ENCODE measurements at places on chromosomes 11 and 22.

DNA sequence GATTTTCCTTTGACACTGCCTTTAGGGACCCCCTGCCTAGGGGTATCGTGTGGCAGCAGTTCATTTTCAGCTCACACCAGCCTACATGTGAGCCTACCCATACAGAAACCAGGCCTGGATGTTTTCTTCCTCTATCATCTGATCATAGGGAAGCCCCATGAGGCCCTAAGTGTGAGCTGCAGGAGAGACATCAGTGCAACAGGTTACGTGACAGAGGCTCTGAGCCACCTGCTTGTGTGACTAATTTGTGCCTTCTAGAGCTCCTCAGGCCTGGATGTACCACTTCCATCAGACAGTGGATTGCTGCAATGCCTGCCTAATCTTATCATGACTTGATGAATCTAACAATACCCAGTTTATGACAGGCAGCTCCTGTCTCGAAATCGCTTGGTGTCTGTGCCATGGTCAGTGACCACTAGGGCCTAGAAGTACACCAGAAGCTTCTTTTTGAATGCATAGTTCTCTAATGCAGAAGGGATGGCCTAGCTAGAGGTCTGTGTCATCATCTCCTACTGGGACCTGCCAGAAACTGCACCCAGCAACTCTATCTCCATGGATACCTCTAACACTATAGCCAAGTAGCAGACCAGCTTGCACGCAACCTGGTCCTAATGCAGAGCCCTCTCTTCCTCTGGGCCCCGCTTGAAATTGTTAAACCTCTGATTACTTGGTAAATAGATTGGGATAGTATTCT lies 109.7 kb upstream of the CLPB start:
- no peak for DNase-seq

- DNase-seq: no peak
Measured at GRCh38 chr11:70247710-70248072, 22.8 kb upstream of the PPFIA1 start.

DNA sequence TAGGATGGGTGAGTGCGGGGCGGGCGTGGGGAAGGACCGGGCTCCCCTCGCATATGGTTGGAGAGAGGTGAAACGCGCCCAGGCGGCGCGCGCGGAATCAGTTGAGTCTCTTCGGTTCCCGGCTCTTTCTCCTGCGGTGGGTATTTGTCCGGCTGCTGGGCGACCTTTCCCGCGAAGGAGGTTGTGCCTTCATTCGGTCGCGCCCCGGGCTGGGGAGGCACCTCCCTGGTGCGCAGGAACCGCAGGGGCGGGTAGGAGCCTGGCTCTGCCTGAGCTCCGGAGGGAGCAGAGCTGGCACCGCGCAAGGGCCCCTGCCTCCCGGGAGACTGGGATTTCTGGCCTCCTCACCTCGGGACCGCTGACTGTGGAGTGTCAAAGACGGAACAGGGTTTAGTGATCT lies 27.5 kb downstream of the SAA4 start:
- no peak for DNase-seq

GRCh38 chr11:94669023-94669422 lies 99.1 kb upstream of the AMOTL1 start:
- DNase-seq: no peak

- no peak for DNase-seq
Measured at GRCh38 chr11:2390091-2390724, 10.3 kb upstream of the TSSC4 start.

GRCh38 chr11:28631148-28631547 lies 523.0 kb downstream of the METTL15 start:
- no peak for DNase-seq

- DNase-seq: no peak
Measured at GRCh38 chr11:130850185-130850944, 65.9 kb downstream of the SNX19 start.

- DNase-seq: no peak
Measured at GRCh38 chr11:111913031-111913861, 712 bp downstream of the HSPB2 start.

- DNase-seq: no peak
Measured at GRCh38 chr11:35614939-35615569, 3.2 kb upstream of the FJX1 start.

DNA sequence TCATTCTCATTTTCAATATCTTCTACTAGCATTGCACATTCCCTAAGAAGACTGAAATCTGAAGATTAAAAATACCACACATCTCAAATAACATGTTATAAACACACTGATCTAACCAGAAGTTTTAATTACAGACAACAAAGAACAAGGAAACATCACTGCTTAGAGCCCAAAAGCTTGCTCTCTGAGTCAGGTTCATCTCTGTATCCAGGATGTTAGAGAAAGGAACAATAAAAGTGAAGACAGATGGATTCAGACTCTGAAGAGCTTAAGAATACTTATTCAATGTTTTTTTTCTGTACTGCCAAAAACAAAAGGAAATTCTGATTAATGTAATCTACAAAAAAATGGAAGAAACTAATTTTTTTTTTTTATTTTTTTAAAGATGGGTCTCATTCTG lies 16.5 kb downstream of the RDX start:
- DNase-seq: no peak

DNA sequence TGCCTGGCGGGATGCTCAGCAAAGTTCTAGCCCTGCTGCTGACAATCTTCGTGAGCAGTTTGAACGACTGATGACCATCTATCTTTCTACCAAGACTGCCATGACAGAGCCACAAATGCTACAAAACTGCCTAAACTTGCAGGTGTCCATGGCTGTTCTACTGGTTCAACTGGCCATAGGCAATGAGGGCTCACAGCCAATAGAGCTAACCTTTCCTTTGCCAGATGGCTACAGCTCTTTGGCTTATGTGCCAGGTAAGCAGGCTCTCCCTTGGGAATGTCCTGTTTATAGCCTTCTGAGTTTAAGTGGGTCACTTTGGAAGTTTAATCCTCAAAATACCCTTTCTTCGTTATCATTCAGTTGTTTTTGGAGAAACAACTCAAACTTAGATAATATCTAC lies 20.1 kb downstream of the UBE4A start:
- no peak for DNase-seq

- no peak for DNase-seq
Measured at GRCh38 chr22:21760640-21761039, 25.0 kb upstream of the YPEL1 start.

DNA sequence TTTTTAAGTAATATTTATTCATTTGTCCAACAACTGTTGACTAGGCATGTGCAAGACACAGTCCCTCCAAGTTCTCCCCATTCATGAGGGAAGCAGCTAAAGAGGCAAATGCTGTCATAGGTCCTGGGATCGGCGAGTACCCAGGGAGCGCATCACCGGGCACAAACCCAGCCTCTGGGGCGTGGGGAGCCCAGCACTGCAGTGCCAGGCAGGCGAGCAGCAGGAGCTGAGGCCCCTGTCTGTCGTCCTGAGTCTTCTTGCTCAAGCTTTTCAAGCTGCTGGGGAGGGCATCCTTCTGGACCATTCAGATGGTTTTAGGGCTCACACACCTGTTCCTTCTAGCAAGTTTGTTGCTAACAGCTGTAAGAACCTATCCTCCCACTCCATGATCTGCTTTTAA lies 62.1 kb downstream of the PPFIA1 start:
- DNase-seq: no peak

DNA sequence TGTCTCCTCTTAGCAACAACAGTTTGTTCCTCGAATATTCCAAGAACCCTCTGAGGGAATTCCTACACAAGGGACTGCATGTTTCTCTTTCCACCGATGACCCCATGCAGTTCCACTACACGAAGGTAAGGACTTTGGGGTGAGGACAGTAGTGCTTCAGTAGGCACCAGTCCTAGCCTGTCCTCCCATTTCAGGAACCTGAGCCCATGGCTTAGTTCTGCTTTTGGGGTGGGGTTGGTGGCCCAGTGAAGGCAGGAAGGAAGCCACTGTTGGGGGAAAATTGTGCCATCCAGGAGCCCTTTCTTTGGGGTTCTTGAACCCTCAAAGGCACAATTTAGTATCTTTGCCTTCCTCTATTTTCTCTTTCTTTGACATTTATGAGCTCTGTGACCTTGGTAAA lies 38.2 kb downstream of the RNF141 start:
- DNase-seq: no peak

DNA sequence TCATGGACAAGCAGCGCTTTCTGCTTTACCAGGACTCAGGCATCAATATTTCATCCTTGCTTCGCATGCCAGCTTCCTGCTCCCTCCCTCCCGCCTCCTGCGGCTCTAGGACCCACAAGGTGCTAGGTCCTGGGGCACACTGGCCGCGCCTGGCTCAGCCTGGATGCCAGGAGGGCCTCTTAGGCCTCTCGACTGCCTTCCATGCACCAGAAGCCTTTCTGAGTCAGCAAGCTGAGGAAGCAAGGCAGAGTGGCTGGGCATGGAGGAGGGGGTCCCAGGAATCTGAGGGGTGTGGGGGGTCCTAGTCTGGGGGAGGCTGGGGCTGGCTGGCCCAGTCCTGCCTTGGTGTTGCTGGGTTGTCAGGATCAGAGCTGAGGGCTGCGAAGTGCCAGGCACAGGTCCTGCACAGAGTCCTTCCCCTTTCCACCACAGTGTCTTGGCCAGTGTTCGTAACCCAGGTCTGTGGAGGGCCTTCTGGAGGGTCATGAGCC lies 61.0 kb upstream of the THY1 start:
- no peak for DNase-seq

DNA sequence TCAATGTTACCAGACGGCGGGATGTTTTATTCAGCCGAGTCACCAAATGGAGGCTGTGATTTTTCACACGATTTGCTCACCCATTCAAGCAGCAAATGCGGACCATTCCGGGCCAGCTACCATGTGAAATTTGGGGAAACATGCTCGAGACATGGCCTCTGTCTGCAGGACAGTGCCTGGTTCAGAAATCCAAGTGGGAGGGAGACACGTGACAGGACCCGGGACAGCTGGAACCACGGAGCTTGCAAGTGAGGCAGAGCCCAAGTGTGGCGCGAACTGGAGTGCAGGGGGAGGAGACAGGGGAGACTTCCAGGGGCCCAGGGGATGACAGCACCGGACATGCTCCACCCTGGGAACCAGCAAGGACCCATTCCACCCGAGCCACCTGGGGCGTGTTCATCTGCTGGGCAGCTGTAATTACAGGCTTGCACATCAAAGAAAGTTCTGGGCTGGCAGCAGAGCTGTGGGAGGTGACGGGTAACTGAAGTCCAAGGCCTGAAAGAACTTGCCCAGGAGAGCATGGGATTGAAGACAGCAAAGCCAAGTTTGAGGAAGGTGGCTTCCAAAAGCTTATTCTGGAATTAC lies 16.5 kb downstream of the CERK start:
- DNase-seq: no peak

GRCh38 chr22:43396934-43397457 lies 14.8 kb upstream of the MPPED1 start:
- no peak for DNase-seq

GRCh38 chr11:130802567-130802966 lies 113.7 kb downstream of the SNX19 start:
- no peak for DNase-seq

- DNase-seq: no peak
Measured at GRCh38 chr11:47233989-47234668, 14.5 kb downstream of the ACP2 start.

- DNase-seq: no peak
Measured at GRCh38 chr11:70608568-70609470, 210.5 kb downstream of the CTTN start.

DNA sequence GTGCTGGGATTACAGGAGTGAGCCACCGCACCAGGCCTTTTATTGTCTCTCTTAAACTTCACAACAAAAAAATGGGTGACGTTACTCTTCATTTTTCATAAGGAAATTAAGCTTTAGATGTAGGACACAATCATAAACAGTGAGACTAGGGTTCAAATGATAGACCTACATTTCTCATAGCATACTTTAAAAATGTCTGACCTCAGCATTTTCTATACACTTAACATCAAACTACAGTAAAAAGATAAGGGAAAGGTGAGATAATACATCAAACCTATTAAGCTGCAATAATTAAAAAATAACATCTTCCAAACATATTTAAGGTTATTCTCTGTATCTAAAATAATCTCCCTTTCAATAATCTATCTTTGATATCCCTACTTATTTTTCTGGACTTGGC lies 914.2 kb downstream of the FAM181B start:
- no peak for DNase-seq

DNA sequence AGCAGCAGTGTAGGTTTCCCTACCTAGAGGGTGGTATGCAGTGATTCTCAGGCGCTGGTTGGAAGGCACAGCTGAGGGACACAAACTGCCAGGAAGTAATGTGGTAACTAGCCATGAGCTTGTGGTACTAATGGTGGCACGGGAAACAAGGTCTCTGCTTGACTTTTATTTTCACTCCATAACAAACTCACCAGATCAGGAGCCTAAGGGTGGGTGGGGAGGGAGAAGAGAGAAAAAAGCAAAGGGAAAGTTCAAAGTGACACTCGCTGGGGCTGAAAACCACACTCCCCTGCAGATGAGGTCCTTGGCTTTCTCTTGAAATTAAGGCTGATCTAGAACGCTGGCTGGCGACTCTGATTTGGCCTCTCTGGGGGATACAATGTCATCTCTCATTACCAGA lies 22.0 kb downstream of the TRAF6 start:
- DNase-seq: no peak

GRCh38 chr11:93773045-93773477 lies 11.0 kb upstream of the MED17 start:
- no peak for DNase-seq

DNA sequence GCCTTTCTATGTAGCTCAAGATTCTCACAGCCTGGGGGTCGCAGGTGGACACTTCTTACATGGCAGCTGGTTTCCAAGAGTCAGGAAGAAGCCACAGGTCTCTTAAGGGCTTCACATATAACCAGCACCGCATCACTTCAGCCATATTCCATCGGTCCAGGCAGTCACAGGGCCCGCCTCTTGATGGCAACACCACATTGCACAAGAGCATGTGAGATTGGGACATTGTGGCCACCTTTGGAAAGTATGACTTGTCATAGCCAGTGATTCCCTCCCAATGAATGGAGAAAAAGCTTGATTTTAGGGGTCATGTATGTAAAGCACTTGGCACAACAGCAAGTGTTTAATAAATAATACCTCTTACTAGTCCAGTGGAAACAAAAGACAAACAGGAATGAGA lies 98.3 kb downstream of the NCAM1 start:
- no peak for DNase-seq

DNA sequence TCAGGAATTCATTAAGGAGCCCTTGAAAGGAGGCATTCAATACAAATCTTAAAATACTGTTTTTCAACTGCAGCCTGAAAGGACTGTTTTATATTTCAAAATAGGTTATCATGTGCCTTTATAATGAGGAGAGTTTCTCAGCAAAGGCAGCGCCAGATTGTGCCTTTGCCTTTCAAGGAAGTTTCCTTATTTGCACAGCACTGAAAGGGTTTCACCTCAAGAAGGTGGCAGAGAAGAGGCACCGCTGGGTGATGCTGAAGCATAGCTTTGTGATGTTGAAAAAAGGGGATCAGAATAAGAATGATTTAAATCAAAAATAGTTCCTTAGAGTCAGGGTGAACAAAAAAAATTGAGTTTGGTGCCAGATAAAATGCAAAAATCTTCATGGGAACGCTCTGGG lies 601.0 kb upstream of the KIRREL3 start:
- DNase-seq: no peak
